ENCODE measurements at places on chromosomes 3 and 15. TPM values are rescaled to one million over a fixed set of nuclear protein-coding genes. Genes with fewer than 3 reads are reported as not detected.

The KNG1 gene
- not detected for total RNA-seq

GRCh38 chr15:91589360-91589759 lies 264.1 kb upstream of the SLCO3A1 start:
- DNase-seq, result no peak

GRCh38 chr3:154776549-154777225 lies 303.4 kb upstream of the MME start:
- no peak for DNase-seq

The TGM5 gene
- total RNA-seq, result not detected

The TRH gene
- total RNA-seq, result 0.36 TPM

DNA sequence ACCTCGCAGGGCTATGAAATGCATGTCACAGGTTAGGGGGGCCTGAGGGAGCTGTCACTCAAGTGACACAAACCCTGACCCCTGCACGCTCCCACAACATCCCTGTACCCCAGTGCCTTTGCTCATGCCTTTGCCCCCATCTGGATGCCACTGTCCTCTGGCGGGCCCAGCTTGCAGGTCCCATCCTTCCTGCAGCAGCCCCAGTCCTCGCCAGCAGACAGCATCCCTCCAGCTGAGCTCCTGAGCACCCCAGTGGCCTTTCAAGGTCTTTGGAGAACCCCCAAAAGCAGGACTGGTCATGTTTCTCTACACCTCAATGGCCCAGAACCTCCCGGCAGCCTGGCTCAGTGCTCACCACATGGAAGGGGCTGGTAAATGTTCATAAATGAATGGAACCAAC lies 170.4 kb downstream of the ADAMTS17 start:
- no peak for DNase-seq

The DNAH12 gene
- total RNA-seq, result 0.09 TPM

The RLBP1 gene
- 6.3 TPM for total RNA-seq

GRCh38 chr15:71080705-71081104 lies 34.6 kb upstream of the THSD4 start:
- no peak for DNase-seq

The CPN2 gene
- not detected for total RNA-seq

GRCh38 chr3:70180664-70181063 lies 131.8 kb downstream of the MDFIC2 start:
- DNase-seq, result no peak

GRCh38 chr3:190597291-190597690 lies 83.4 kb downstream of the IL1RAP start:
- DNase-seq, result no peak

The ST8SIA2 gene
- total RNA-seq, result 25.5 TPM

DNA sequence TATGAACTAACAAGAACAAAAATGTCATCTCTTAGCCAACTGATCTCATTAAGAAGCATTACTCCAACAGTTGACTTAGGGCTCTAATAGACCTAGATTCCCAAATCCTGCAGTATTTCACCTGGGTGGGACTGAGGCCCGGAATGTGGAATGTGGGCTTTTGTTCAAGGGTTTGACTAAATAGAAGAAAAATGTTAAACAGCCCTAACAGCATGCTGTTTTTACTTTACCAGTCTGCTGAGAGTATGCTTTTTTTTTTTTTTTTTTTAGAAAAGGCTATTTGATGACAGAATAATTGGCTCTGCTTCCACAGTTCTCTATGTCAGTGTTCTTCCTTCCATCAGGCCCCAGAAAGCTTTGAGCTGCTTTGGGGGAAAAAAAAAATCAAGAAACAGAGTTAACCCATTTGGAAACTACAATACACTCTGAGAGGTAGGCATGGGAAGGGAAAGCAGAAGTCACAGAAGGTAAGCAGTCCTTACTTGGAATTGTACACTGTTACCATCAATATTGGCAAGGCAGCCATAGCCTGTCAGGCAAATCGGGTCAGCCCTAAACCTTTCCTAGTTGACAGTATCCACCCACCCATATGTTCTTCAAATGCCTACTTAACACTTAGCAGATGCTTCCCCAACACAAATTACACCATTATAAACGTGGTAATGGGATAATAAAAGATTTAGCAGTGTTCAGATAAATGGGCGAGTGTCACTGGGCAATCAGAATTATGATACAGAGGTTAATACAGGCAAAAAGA lies 224.2 kb downstream of the CNTN3 start:
- no peak for DNase-seq

DNA sequence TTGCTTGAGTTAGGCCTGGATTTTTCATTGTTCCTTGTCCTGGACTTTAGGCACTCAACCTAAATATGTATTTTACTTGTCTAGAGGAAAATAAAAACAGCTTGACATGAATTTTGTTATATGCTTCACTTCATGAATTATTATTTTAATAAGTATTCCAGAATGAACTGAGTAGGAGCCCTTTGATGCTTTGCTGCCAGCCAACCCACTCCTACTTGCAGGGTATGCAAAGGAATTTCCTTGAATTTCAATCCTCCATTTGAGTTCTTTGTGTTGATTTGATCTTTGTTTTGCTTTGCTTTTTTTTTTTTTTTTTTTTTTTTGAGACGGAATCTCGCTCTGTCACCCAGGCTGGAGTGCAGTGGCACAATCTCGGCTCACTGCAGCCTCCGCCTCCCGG lies 11.6 kb downstream of the ARL6IP5 start:
- no peak for DNase-seq

Measured in neural crest cell (in vitro differentiated cells).